ENCODE measurements at places on chromosomes 2 and 18.

DNA sequence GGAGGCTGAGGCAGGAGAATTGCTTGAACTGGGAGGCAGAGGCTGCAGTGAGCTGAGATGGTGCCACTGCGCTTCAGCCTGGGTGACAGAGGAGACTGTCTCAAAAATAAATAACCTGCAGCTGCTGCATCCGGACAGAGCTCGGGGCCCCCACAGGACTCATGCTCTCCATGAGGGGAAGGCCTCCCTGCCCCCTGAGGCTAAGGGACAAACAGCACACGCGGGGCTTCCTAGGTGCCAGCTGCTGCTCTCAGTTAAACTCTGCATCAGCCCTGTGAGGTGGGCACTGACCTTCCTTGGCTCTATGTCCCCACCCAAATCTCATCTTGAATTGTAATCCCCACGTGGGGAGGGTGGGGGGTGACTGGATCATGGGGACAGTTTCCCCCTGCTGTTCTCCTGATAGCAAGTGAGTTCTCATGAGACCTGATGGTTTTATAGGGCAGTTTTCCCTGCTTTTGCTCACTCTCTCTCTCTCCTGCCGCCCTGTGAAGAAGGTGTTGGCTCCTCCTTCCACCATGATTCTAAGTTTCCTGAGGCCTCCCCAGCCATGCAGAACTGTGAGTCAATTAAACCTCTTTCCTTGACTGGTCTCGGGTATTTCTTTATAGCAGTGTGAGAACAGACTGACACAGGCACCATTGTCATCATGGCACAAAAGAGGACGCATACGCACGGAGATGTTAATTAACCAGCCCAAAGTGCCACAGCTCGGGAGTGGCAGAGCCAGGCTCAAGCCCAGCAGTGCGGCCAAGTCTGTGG, 49.9 kb upstream of the TAF1B start:
- DNase-seq = no peak

DNA sequence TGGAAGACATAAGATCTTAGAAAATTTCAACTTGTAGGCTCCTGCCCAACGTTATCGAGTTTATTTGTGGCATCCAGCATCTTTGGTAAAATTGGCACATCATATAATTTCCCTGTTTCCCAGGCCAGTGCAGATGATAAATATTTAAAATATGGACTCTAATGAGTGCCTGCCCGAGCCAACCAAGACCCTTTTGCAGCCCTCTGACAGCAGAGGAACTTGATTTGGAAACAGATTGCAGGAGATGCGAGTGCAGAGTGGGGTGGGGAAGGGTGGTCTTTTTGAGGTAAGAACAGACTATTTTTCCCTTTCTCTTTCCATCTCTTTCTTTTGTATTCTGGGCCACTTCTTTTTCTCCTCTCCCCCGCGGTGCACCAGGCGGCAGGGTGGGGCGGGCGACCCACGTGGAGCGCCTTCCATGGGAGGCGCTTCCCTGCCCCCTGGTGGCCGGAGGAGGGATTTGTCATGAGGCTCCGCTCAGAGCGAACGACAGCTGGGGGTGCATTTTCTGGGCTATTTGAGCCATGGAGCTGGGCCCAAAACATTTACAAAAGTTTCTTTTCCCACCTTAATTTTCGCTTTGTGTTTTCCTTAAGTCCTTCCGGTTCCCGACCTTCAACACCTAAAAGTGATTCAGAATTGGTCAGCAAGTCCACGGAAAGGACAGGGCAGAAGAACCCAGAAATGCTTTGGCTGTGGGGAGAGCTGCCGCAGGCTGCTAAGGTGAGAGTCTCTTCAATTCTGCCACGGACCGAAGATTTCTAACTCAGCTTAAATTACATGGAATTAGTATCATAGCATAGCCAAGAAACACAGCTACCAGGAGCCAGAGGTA, 32.7 kb downstream of the LPIN1 start:
- peak; percentile 71 for DNase-seq

- DNase-seq = no peak
These were observed 44.2 kb downstream of the LCLAT1 start for GRCh38 chr2:30491225-30491624.

DNA sequence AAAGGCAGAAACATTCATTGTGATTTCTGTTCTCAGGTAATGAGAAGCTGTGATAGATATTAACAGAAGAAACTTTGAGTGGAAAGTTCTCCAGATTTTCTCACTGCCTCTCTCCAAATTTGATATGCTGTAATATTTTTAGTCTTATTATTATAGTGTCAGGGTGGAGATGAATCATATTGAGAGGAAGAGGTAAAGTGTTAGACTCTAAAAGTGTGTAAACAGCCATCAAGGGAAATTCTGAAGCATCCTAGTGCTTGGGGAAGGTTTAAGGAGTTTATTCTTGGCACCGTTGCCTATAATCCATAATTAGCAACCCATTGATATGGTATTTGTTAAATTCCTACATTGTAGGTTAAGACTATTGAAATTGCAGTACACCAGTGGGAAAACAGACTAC, 104.7 kb upstream of the NABP1 start:
- DNase-seq = no peak

GRCh38 chr2:147888680-147889079, 43.9 kb downstream of the ACVR2A start:
- no peak for DNase-seq

DNA sequence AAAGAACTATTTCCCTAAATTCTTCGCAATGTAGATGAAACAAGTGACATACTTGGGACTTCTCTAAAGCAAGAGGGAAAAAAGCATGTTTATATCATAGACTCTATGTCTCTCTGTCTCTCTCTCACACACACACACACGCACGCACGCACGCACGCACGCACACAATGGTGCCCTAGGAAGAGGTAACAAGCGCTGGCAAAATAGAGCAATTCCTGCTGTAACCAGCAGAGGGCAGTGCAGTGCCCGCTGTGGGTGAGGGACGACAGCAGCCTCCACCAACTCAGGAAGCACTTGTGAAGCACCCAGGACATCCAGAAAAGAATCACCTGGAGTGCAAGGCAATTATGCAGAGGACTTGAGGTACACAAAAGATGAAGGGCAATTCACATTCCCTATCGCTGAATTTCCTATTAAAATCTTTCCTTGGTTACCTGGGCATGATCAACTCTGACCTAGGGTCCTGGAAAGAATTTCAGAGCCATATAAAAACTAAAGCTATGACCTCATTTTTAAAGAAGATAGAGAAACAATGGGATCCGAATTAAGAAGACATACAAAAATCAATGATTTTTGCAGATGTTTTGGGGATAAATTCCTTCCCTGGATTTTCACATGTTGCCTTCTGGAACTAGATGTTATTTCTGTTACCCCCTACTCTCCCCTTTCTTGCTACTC, 166.4 kb downstream of the PDE11A start:
- DNase-seq = peak; percentile 54

DNA sequence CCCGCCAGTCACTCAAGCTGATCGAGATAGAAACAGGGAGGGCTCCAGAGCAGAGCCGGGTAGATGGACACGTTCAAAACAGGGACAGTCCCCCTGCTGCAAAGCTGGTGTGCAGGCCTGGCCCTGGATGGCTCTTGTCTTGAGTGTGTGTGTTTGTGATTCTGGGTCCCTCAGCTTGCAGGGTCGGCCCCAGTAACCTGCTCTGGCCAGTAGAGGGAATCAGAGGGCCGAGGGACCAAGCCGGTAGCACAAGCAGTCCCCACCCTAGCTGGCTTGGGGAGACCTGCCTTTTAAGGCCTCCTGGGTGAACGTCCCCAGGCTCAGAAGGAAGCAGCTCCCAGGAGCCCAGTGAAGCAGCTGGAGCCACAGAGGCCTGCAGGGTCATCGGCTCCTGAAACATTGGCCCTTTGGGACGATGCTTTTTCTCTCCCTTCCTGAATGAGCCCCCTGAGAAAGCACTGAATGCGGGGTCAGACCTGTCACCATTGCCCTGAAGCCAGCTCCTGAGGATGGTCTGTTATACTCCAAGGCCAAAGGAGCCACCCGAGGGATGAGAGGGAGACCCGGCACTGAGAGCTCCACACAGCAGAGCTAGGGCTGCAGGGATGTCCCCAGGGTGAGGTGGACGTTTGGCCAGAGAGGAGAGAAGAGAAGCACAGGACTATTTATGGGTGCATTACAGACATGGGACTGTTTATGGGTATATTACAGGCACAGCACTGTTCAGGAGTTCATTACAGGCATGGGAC, 15.4 kb upstream of the MLPH start:
- DNase-seq = no peak

- DNase-seq = no peak
These were observed 520.1 kb upstream of the PKDCC start for GRCh38 chr2:41527525-41528323.

DNA sequence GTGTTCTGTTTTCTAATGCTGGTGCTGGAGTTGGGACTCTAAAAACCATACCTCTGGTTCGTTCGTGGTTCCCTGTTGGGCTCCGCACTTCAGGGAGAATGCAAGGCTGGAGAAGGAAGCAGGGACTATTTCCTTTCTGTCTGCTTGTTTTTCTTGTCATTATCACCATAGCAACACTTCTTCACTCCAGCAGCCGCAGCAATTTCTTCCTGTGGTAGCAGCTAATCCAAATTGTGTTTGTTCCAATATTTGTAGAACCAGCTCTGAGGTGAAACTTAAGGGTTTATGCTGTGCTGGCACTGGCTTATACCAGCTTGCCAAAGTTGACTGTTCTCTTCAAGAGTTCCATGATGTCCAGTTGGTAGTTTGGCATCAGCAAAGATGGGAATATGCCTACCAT, 301.4 kb upstream of the SYT4 start:
- no peak for DNase-seq

DNA sequence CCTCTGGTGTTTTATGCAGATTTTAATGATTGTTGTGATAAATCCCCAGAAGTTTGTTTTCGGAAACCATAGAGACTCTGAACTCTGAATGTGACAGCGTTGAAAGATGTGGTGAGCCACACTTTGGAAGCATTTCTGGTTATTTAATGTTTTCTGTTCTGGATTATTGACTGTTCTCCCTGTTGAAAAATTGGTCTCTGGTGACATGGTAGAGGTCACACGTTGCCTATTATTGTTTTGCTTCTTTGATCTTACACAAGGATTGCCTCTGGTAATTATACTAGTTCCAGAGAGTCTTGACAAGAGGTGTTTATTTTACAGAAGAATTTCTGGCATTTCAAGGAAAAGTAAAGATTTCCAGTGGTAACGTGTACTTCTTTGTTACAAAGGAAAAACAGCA, 127.1 kb downstream of the GREB1L start:
- no peak for DNase-seq

DNA sequence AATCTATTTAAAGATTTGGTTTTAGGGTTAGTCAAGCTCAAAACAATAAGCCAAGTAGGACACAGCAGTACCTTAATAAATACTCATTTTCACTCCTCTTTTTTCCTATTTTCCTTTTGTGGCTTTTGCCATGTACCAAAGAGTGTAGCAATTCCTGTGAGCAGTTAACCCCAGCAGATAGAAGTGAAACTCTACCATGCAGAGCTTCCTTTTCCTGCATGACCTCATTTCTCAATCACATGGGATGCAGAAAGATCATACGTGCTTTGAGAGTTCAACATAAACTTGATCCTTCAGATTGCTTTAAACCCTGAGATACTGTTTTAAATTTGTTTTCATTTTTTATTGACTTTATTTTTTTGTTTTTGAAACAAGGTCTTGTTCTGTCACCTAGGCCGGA, 99.1 kb upstream of the ARHGAP15 start:
- DNase-seq = no peak

- no peak for DNase-seq
These were observed 88.0 kb downstream of the ZFP36L2 start for GRCh38 chr2:43138441-43138840.

- DNase-seq = no peak
These were observed 714 bp upstream of the SCN9A start for GRCh38 chr2:166376488-166376828.

DNA sequence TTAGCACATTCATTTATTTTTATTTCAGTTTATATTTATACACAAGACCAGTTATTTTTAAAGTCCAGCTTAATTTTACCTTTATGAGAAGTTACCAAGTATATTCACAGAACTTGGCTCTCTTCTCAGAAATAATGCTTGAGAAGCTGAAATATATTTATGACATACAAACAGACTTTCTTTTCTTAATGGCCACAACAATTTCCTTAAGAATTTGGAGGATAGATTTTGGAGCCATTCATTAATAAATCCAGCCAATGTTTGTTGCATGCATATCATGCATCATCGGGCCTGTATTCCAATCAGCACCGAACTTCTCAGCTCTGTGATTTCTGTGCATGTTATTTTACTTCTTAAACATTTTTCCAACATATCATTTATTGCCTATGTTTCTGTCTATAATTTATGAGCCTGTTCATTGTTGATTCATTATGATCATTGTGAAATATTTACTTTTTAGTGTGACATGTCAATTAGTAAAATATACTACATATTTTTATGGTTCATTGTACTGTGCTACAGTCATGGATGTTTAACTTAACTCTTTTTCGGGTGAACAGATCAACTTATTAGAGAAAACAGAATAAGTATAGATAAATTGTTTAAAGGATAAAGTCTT, 3.5 kb downstream of the GULP1 start:
- DNase-seq = no peak

DNA sequence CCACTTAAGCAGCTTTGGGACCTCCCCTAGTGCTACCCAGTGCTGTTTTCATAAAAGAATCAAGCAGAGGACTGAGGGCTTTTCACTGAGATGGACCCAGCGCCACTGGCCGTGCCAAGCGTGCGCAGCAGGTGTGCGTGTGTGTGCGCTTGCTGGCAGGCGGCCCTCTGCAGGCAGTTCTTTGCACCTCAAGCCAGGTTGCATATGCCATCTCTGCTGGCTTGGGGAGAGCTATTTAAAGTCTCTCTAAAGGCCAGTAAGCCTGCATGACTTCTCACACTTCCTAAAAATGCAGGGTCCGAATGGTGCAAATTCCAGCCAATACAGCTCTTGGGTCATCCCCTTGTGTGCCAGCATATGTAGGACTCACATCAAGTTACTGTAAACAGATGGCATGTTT, 255.5 kb downstream of the RNF152 start:
- DNase-seq = no peak

- DNase-seq = no peak
These were observed 25.4 kb upstream of the CDH7 start for GRCh38 chr18:65725251-65726050.

- DNase-seq = peak; percentile 3
These were observed 1.4 kb upstream of the CASP8 start for GRCh38 chr2:201258666-201259615.

DNA sequence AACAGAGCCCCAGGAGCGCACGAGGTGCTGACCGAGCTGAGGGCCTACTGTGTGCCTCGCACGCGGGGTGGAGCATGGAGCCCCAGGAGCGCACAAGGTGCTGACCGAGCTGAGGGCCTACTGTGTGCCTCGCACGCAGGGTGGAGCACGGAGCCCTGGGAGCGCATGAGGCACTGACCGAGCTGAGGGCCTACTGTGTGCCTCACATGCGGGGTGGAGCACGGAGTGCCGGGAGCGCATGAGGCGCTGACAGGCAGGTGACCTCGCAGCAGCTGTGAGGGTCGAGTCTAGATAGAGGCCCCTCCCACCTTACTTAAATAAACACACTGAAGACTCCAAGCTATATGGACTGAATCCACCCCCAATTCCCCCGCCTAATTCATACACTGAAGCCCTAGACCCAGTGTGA, 60.3 kb downstream of the EIPR1 start:
- DNase-seq = no peak

DNA sequence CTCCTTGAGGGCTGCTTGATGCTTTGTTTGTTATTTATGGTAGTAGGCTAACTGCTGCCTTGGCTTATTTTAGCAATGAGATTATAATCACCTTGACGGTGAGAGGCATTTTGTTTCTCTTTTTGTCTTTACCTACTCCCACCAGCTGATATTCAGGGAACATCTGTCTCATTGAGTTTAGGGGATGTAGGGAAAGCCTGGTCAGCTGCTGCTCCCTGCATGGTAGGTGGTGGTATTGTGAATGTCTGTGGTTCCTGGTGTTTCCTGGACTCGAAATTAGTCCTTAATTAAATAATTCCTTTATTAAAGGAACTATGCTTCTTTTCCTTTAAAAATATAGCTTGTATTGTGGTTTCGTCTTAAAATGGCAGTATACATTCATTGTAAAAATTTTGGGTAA, 77.8 kb downstream of the ADAM23 start:
- no peak for DNase-seq
